ENCODE measurements at places on chromosomes 16 and 17.

DNA sequence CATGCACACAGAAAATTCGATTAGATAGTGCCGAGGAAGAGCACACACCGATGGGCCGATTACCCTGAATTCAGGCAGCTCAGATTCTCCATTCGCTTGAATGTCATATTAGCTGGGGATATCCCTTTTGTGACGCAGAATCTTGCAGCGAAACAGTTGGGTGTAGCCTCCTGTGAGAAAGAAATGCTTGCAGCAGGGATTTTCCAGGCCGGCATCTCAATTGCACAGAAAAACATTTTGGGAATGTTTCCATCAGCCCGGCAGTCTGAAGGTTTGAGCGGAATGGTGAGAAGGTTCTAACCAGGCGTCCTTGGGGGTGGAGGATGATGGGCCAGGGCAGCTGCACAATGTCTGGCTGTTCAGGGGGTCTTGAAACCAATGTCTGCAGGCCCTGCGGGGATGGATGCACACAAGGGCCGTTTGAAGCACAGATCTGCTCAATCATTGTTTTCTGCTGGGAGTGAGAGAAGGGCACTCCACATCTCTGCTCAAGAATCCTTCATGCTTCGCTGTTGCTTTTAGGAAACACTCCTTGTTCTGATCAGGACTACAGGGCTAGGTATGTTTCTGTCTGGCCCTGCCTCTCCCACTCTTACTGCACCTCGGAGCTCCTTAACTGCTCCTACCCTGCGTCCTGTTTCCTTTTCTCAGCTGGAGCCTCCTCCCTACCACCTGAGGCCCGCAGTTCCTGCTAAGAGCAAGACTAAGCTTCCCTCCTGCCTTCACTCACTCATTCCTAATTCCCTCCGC is 94.6 kb downstream of the CMIP start:
- DNase-seq, result no peak

- peak; percentile 37 for DNase-seq
Observed at GRCh38 chr17:76742958-76743357, 5.0 kb downstream of the MFSD11 start.

DNA sequence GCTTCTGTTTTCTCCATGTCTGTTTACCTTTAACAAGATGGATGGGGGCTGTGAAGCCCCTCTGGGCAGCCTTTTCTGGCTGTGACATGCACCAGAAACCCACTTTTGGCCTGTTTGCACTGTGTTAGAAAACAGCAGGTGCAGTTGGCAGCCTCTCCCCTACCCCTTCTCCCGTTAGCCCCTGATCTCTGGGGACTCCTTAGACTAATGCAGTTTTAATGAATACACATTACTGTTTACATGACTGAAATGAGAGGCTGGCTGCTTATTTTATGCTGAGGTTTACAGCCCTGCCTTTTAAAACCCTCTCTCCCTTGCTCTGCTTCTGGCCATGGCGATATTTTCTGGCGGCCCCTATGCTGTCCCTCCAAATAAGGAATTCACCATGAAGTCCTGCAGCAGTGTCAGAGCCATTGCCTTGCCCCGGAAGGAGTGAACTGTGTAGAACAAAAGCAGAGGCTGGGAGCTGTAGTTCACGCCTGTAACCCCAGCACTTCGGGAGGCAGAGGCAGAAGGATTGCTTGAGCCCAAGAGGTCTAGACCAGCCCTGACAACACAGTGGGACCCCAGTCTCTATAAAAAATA is 79.3 kb downstream of the PRKCB start:
- DNase-seq, result no peak

DNA sequence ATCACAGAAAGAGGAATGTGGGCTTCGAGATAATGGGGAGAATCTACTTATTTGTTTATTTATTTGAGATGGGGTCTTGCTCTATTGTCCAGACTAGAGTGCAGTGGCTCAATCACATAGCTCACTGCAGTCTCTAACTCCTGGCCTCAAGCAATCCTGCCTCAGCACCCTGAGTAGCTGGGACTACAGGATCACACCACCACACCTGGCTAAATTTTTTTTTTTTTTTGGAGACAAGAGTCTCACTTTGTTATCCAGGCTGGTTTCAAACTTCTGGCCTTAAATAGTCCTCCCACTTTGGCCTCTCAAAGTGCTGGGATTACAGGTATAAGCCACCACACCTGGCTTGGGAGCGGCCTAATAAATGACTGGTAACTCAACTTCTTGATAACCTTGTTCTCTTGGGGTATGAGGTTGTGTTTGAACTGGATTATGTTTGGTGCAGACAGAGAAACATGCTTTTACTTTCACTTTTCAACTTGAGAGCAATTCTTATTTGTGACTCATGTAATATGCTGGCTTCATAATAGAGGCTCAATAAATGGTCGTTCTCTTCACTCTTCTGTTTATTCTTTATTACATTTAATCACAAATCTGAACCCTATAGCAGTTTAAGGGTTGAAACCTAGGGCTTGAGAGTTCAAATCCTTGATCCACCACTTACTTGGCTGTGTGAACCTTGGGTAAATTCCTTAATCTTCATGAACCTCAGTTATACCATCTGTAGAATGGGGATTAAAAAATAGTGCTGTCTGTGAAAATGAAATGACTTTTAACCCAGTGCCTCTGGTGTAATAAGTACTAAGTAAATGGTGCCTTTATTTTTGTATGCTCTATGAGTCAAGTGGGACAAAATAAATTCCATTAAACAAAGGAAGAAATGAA is 129.1 kb upstream of the HS3ST2 start:
- peak; percentile 25 for DNase-seq

DNA sequence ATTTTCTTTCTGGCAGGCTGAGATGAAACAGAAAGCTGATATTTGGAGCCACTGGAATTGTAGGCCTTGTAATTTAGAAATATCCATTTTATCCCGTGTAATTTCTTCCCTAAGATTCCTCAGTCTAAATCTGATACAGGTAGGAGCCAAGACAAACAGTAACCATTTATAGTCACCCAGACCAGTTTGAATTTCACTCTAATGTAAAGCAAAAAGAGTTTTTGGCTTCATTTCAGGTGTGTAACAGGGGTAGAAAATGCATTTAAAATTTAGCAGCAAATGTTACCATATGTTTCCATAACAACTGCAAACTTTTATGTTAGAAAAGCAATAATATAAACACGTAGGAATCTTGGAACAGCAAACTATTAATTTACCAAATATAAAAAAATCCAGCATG is 249.4 kb downstream of the FTO start:
- no peak for DNase-seq

GRCh38 chr16:87601401-87601981 is 817 bp upstream of the JPH3 start:
- no peak for DNase-seq

GRCh38 chr16:50743581-50744225 is 1.8 kb downstream of the CYLD start:
- DNase-seq, result no peak

DNA sequence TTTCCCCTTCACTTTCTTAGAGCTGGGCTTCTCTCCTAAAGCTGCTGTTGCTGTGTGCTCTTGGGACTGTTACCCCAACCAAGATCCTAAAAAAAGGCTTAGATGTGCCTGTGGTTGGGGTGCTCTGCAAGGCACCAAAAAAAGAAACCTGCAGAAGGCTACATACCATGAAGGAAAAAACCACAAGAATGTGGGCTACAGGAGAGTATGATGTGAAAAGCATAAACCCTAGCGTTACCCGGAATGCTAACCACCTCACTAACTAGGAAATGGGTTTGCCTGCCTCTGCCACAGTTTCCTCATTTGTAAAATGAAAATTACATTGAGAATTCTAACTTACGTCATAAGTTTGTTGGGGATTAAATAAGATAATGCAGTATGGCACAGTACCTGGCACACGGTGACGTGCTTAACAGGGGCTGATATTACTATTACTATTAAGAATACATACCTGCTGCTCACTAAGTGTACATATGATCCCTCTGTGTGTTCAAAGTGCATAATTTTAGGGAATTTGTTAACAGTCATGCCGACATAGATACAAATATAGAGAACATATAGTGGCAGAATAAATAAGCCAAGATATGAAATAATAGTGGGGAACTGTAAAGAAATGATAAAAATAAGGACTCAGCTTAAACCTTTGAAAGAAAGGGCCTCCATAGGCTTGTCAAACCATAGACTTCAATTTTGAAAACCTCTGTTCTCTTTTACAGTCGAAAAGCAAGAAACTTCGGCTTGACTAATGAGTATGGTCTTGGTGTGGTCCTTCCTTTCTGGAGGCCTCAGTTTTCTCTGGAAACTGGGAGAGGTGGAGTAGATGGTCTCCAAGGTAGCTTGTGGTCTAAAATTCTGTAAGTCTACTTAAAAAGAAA is 177.8 kb upstream of the TBX2 start:
- DNase-seq, result no peak

GRCh38 chr17:29146369-29146972 is 33.7 kb downstream of the MYO18A start:
- no peak for DNase-seq

DNA sequence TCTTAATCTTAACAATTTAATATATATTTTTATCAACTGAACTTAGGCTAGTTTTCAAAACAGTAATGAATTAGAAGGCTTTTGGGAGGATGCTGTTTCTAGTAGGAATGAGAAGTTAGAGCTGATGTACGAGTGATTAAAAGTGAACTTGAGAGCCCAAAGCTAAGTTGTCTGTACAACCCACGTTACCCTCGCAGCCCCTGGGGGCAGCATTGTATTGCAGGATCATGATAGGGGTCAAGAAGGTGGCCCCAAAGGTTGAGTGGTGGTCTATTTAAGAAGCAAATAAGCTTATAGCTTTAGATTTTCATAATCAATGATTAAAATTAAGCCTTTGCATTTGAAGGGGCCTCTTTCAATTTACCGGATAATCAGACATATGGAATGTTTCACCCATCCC is 33.7 kb upstream of the ALDH3A2 start:
- DNase-seq, result no peak

- DNase-seq, result no peak
Observed at GRCh38 chr16:74076568-74076967, 220.0 kb upstream of the PSMD7 start.
